A673 (cell line): ENCODE measurements at places on chromosomes 12 and 14. TPM values are rescaled to one million over a fixed set of nuclear protein-coding genes. Genes with fewer than 3 reads are reported as not detected.
A peak's percentile ranks its signal among the peaks of the same experiment; 100 is the strongest.

Gene OVCH1
- total RNA-seq, result 0.09 TPM in 1 of 2 replicates, not detected in the other

Gene CINP
- total RNA-seq, result 46.6 and 48.2 TPM in 2 replicates

DNA sequence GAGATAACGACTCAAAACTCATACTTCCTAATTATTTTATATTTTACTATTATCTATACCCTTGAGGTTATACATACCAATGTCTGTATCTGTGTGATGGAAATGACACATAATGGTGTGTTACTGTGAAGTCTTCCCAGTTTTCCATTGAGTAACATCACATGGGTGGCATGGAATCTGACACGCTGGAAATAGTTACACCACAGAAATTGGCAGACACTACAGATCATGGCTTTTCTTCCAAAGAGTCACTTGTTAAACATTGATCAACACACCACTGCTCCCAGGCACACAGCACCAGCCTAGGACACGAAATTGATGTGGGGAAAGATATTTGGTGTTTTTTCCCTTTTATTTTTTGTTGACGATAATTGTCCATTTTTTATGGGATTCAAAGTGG is 33.0 kb upstream of the VWF start:
- no peaks in the 10 kb centered on the region for H3K4me1 ChIP-seq
- no peaks in the 10 kb centered on the region for H3K27me3 ChIP-seq
- no peak overlapping the region for H3K4me3 ChIP-seq
- H3K27ac ChIP-seq, result no peak overlapping the region

GRCh38 chr12:40907115-40907527 is 214.9 kb downstream of the CNTN1 start:
- H3K36me3 ChIP-seq, result no peaks in the 10 kb centered on the region
- no peaks in the 10 kb centered on the region for H3K27me3 ChIP-seq
- H3K4me3 ChIP-seq, result no peak overlapping the region
- DNase-seq, result no peak

- H3K4me1 ChIP-seq, result peaks cover 5% of the 10 kb centered on the region
- H3K27ac ChIP-seq, result no peak overlapping the region
- H3K27me3 ChIP-seq, result no peaks in the 10 kb centered on the region
- DNase-seq, result peak; percentile 15
Observed at GRCh38 chr12:111069886-111070285, 149.5 kb upstream of the MYL2 start.

Gene LIN7A
- total RNA-seq, result 10.0 and 10.7 TPM in 2 replicates

Gene LBHD2
- total RNA-seq, result 0.99 and 2.3 TPM in 2 replicates

GRCh38 chr14:43914041-43914693 is 592.9 kb downstream of the FSCB start:
- DNase-seq, result no peak
- H3K27me3 ChIP-seq, result no peaks in the 10 kb centered on the region
- no peaks in the 10 kb centered on the region for H3K4me1 ChIP-seq

GRCh38 chr12:212415-212714 is 1.6 kb downstream of the SLC6A12 start:
- DNase-seq, result no peak
- no peak overlapping the region for H3K27ac ChIP-seq
- no peaks in the 10 kb centered on the region for H3K4me1 ChIP-seq
- H3K36me3 ChIP-seq, result no peaks in the 10 kb centered on the region
- no peak overlapping the region for H3K4me3 ChIP-seq

DNA sequence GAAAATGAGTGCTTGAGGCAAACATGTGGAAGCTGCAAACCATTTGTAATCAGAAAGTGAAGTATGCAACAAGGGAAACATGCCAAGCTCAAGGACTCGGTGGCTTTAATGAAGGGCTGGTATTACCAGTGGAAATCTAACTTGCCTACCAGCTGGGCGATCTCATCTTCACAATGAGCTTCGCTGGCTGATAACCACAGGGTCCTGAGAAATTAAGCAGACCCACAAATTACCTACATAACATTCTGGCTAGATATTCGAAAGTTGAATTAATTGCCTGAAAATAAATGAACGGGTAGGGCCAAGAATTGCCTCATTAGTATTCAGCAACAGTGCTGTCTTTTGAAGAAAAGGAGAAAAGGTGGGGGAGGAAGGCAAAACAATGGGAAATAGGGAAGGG is 439.4 kb downstream of the PDZRN4 start:
- H3K27me3 ChIP-seq, result no peaks in the 10 kb centered on the region
- peak; percentile 5 for DNase-seq
- peaks cover 5% of the 10 kb centered on the region for H3K4me1 ChIP-seq
- no peaks in the 10 kb centered on the region for H3K36me3 ChIP-seq
- no peak overlapping the region for H3K27ac ChIP-seq

DNA sequence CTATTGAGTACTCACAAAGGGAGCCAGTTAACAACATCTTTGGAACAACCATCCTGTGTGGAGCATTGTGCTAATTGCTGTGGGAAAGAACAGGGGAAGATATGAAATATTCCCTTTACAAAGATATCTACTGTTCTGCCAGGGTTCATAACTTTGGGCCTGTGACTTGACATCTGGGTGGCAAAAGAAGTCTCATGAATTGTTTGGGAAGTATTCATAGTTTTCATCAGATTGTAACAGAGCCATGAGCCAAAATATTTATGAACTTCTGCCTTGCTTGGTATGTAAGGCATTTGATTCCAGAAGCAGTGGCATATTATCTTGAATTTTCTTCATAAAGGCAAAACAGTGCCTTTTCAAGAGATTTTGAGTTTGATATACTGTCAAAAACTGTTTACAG is 816.2 kb downstream of the DIO2 start:
- H3K36me3 ChIP-seq, result no peaks in the 10 kb centered on the region
- H3K4me3 ChIP-seq, result no peak overlapping the region
- no peaks in the 10 kb centered on the region for H3K4me1 ChIP-seq
- H3K27me3 ChIP-seq, result no peaks in the 10 kb centered on the region
- DNase-seq, result no peak

Gene PLEK2
- 3.7 and 6.8 TPM in 2 replicates for total RNA-seq

DNA sequence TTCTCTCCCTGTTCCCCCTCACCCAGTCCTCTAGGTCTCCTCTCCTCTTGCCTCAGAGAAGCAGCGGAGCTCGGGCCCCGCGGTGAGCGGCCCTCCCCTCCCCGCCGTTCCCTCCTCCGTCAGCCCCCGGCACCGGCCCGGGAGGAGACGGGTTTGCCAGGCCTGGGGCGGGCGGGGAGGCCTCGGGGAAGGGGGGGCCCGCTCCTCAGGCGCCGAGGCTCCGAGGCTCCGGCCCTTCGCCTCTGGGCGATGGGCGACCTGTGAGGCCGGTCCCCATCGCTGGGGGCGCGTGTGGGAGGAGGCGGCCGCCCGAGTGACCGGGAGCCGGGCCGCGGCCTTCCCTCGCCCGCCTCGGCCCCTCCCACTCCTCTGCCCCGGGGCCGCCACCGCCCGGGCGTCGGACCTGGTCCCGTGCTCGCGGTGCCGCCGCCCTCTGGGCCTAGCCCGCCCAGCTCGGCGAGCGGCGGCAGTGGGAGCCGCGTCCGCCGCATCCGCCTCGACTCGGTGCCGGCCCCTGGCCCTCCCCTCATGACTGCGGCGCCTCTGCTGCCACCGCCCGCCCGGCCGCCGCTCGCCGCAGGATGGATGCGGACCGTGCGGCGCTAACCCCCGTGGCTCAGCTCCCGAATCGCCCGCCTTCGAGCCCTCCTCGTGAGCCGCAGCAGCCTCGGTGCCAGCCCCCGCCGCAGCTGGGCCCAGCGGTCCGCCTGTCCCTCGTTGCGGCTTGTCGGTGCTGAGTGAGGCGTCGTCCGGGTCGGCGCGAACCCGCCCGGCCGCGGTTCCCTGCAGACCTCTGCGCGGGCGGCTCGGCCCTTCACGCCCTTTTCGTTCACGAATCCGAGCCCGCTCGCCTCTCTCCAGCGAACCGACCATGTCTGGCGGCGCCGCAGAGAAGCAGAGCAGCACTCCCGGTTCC is 574 bp downstream of the WNK1 start:
- H3K4me1 ChIP-seq, result peaks cover 23% of the 10 kb centered on the region
- peak overlapping the region; percentile 92 for H3K4me3 ChIP-seq
- H3K36me3 ChIP-seq, result no peaks in the 10 kb centered on the region
- DNase-seq, result peak; percentile 35
- H3K27ac ChIP-seq, result peak overlapping the region; percentile 91

Gene ARG2
- total RNA-seq, result 32.1 and 35.6 TPM in 2 replicates

Gene KRT85
- not detected in 2 replicates for total RNA-seq

Gene CCDC197
- not detected in 2 replicates for total RNA-seq

DNA sequence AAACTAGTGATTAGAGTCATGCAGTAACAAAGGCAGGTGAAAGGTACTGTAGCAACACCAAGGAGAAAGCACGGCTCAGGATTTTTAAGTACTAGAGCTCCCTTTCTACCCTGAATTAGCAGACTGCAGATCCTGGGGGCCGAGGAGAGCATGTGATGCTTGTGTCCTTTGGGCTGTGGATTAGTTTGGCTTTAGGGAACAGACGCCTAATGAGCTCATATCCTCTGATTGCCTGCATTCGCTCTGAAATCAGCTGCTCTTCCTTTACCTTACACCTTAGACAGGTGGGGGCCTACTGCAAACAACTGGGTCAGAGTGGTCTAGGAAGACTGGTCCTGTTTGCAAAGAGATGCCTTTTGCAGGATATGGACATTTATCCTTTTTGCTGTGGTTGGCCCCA is 2.2 kb downstream of the PIP4K2C start:
- peaks cover 7% of the 10 kb centered on the region for H3K4me1 ChIP-seq
- H3K4me3 ChIP-seq, result no peak overlapping the region
- H3K27me3 ChIP-seq, result no peaks in the 10 kb centered on the region
- no peaks in the 10 kb centered on the region for H3K36me3 ChIP-seq
- no peak overlapping the region for H3K27ac ChIP-seq
- no peak for DNase-seq

Gene SOX5
- total RNA-seq, result 11.9 and 16.5 TPM in 2 replicates

Gene ESR2
- 0.46 and 0.71 TPM in 2 replicates for total RNA-seq

Gene GNB3
- total RNA-seq, result 20.7 and 21.8 TPM in 2 replicates

Gene KLHL33
- total RNA-seq, result 0.04 and 0.13 TPM in 2 replicates

DNA sequence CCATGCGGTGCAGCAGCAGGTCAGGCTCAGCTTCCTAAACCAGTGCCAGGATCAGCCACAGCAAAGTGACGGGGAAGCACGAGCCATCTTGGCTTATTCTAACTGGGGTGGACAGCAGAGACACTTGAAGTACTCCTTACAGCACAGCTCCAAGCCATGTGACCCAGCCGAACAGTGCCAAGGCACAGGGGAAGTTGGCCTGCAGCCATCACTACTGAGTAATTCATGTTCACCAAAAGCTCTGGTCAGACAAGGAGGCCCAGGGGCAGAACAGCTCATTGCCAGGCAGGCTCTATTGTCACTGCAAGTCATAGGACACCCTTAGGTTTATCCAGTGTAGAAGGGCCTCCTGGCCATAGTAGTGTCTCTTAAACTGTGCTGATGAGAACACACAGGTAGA is 23.4 kb upstream of the SLC35F4 start:
- H3K27me3 ChIP-seq, result no peaks in the 10 kb centered on the region
- no peak overlapping the region for H3K4me3 ChIP-seq
- H3K36me3 ChIP-seq, result no peaks in the 10 kb centered on the region

- H3K27ac ChIP-seq, result no peak overlapping the region
- peaks cover 9% of the 10 kb centered on the region for H3K4me1 ChIP-seq
- H3K27me3 ChIP-seq, result peaks cover 16% of the 10 kb centered on the region
- no peaks in the 10 kb centered on the region for H3K36me3 ChIP-seq
- no peak overlapping the region for H3K4me3 ChIP-seq
- DNase-seq, result peak; percentile 26
Observed at GRCh38 chr14:36834293-36834692, 172.6 kb downstream of the PAX9 start.

Gene RAB15
- total RNA-seq, result 23.6 and 26.9 TPM in 2 replicates

GRCh38 chr12:65518771-65519170 is 240.3 kb downstream of the MSRB3 start:
- no peaks in the 10 kb centered on the region for H3K36me3 ChIP-seq
- H3K4me3 ChIP-seq, result no peak overlapping the region
- peak; percentile 54 for DNase-seq
- H3K27ac ChIP-seq, result no peak overlapping the region
- no peaks in the 10 kb centered on the region for H3K27me3 ChIP-seq

DNA sequence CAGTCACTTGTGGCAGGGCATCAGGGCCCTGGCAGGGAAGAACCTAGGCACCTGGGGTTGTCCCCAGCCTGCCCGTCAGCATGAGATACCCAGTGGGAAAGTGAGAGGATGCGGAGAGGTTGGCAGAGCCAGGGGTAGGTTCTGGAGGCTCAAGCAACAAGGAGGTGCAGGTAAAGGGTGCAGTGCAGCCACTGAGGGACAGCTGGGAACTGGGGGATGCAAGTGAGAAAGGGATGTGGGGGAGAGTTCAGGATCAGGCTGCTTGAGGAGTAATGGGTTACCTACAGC is 18.7 kb downstream of the VASH1 start:
- no peak for DNase-seq
- H3K27ac ChIP-seq, result no peak overlapping the region
- no peak overlapping the region for H3K4me3 ChIP-seq
- no peaks in the 10 kb centered on the region for H3K36me3 ChIP-seq
- no peaks in the 10 kb centered on the region for H3K4me1 ChIP-seq
- H3K27me3 ChIP-seq, result no peaks in the 10 kb centered on the region
